HS-27A (cell line): ENCODE measurements at places on chromosomes 3 and 15.

DNA sequence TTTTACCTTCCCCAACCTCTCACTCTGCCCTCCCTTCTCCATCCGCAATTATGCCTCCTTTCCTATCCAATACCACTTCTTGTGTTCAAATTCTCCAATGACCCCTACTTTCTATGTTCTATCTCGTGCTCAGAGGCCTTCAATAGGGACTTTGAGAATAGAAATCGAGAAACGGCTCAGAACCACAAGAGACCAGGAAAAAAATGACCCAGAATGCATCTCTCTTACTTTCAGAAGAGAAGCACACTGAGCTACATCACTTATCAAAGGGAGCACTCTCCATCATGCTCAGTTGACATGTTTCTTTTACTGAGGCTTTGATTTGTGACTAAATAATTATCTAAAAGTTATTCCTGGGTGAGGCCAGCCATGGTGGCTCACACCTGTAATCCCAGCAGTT, 162.4 kb upstream of the PRICKLE2 start:
- DNase-seq, result no peak

- no peak for DNase-seq
These were observed 7.8 kb downstream of the ANPEP start for GRCh38 chr15:89806559-89807550.

DNA sequence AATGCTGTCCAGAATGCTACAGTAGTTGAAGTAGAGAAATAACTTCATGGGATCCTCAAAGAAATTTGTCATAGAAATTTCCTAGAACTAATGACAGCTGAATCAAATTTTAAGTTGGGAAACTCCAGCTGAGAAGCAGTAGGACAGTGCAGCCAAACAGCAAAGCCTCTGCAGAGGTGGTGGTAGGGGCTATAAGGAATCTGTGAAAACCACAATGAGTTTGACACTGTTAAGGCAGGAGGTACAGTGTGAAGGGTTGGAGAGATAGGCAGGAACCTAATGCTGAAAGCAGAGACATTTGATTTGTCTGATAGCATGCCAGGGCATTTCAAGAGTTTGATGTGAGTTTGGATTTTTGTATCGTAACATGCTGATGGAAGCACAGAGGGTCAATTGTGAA, 22.0 kb downstream of the ASTE1 start:
- DNase-seq, result no peak

GRCh38 chr3:177561769-177562392, 364.6 kb upstream of the TBL1XR1 start:
- DNase-seq, result no peak

GRCh38 chr15:101209285-101209845, 42.5 kb downstream of the CHSY1 start:
- no peak for DNase-seq

DNA sequence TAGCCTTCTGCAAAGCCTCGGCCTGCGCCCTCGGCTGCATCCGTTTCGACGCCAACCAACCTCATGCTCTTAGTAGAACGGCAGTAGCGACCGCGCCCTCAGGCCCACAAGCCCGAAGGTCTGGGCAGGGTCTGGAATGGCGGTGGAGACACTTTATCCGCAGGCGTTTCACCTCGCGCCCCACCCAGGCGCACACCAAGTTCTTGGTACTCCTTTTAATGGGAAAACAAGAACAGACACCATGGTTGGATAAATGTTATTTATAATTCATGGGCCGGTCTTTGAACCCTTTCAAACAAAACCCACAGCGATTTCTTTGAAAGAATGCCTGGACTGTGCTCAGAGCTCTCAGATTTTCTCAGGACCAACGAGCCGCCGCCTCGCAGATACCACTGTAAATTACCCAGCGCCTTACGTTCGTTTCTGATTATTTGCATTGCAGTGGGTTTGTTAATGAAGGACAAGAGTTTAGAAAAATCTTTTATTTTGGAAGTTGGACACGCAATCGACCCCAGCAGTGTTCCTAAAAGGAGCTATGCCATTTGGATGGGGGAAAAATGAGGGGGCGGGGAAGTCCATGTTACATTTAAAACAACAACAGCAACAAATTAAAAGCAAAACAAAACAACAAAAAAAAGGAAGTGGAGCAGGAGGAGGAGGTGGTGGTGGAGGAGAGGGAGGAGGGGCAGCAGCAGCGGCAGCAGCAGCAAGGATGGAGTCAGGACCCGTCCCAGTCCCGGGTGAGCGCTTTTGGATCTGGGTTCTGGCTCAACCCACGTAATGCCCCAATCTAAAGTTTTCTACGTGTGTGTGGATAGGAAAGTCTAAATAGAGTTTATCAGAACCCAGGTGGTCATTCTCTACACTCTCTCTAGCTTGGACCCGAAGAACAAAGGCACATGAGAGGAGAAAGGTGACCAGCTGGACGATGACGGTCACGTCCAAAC, 993 bp upstream of the ISL2 start:
- no peak for DNase-seq

GRCh38 chr3:189646853-189647542, 15.8 kb downstream of the TP63 start:
- DNase-seq, result no peak

GRCh38 chr3:126835472-126836219, 131.6 kb downstream of the CHCHD6 start:
- DNase-seq, result no peak

- no peak for DNase-seq
These were observed 7.7 kb upstream of the ZNF592 start for GRCh38 chr15:84740691-84741090.

- no peak for DNase-seq
These were observed 28.6 kb upstream of the NDUFB4 start for GRCh38 chr3:120567370-120568201.
